ENCODE measurements at places on chromosomes 2 and 18.

DNA sequence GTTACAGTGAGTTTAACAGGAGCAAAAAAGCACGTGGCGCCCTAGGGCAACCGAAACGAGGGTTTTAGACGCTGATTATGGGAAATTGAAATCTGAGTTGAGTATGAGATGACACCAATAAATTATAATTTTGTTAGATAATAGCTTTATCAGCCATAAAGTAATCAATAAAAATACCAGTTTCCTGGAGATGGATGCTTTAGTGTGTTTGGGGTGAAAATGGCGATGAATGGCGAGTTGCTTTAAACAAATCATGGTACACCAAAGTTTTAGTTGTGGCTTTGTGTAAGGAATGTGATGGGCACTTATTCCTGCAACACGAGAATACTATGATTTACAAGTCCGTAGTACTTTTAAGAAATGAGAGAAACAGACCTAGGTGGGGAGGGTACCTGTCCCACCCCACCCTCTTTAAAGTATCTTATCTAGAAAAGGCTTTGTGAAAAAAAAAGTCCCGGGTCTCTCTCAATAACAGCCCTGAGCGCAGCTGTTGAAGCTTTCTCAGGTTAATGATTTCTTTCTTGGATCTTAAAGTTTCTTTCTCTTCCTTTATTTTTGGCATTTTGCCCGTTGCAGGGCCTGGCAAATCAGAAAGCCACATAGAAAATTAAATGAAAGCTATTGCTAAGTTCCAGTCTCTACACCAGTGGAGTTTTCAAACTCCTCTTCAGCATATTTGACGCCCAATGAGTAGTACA lies 1.5 kb upstream of the RRM2 start:
- DNase-seq, result no peak

DNA sequence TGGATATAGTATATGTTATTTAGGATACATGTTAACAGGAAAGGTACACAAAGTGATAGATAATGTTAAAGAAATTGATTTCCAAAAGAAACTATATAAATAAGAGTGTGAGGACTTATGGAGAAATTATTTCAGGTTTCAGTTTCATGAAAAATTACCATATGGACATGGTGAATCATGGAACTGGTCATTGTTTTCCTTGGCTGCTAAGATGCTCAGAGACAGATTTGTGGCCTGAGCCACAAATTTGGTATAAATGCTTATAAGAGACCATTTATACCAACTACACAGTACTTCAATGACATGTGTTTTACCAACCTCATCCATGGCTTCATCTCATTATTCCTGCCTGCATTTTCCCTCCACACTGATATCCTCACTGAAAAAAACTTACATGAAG lies 188.1 kb downstream of the FMNL2 start:
- DNase-seq, result no peak

DNA sequence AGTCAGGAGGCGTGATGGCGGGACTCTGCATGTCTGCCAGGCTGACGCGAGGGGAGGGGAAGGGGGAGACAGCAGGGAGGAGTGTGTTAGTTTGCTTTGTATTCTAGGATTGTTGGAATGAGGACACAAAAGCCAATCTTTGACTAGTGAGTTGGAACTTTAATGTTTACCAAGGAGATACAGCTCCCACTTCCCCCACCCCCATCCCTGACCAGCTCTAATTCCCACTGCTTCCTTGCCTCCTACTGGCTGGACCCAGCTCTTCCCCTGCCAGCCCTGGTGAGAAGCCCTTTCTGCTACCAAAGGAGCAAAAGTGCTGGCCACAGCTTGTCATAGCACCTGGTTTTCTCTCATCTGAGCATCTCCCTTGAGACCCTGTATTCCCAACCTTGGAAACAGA lies 84.5 kb downstream of the CELF4 start:
- no peak for DNase-seq

GRCh38 chr2:65896446-65896845 lies 464.0 kb upstream of the SPRED2 start:
- DNase-seq, result no peak

DNA sequence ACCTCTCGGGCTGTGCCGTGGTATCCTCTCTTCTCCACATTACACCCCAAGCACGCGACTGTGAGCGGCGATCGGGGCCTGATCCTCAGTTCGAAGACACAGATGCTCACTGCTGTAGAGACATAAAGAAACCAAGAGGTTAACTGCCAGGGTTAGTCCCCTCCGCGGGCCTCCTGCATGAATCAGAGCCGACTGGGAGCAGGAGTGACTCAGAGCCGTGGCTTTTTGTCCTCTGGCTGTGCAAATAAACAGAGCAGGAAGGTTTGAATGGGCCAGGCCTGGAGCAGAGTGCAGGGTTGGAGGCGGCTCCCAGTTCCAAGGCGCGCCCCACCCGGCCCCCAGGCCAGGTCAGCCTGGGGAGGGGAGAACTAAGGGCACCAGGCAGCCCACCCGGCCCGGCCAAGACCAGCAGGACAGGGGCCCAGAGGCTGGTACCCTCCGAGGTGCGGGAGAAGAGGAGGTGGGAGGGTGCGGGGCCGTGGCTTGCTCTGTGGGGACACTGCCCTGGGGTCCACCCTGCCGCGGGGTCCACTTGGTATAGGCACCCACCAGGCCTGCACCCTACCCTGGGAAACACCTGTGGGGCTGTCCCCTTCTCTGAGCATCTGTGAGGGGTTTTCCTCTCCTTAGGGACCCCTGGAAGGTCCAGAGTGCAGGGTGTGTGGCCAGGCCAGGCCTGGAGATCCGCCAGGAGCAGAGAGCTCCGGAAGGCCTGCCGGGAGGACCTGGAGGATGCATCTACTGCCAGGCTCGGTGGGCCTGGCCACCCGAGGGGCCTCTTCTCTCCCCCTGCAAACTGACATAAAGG lies 16.5 kb downstream of the TWIST2 start:
- DNase-seq, result no peak

DNA sequence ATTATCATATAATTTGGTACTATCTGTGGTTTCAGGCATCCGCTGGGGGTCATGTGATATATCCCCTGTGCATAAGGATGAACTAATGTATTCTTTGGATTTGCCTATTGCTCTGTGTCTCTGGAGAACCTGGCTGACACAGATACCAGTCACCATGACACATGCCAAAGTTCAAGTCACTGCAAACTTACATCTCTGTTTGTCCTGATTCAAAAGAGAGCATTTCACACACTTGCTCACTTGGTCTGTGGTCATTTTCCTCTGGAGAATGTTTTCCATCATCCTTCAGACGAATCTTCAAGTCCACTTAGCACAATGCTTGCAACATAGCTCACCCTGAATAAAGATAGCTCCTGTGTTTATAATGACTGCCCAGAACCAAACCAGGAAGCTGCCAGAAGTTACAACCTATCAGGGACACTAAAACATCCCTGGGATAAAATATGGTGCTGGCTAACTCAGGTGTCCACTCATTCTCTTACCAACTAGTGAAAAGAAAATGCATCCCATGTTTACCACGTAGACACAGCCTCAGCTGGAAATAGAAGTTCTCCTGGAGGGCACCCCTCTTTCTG lies 18.1 kb downstream of the SULT1C3 start:
- DNase-seq, result no peak

GRCh38 chr18:7755753-7756475 lies 188.8 kb downstream of the PTPRM start:
- DNase-seq, result no peak

- DNase-seq, result no peak
These were observed 19.4 kb downstream of the COL4A3 start for GRCh38 chr2:227183657-227184367.
